ENCODE measurements at places on chromosomes 16 and 17.

GRCh38 chr17:19345486-19346350, 16.8 kb downstream of the B9D1 start:
- no peak for DNase-seq

GRCh38 chr17:42373896-42374295, 14.3 kb downstream of the STAT3 start:
- no peak for DNase-seq

DNA sequence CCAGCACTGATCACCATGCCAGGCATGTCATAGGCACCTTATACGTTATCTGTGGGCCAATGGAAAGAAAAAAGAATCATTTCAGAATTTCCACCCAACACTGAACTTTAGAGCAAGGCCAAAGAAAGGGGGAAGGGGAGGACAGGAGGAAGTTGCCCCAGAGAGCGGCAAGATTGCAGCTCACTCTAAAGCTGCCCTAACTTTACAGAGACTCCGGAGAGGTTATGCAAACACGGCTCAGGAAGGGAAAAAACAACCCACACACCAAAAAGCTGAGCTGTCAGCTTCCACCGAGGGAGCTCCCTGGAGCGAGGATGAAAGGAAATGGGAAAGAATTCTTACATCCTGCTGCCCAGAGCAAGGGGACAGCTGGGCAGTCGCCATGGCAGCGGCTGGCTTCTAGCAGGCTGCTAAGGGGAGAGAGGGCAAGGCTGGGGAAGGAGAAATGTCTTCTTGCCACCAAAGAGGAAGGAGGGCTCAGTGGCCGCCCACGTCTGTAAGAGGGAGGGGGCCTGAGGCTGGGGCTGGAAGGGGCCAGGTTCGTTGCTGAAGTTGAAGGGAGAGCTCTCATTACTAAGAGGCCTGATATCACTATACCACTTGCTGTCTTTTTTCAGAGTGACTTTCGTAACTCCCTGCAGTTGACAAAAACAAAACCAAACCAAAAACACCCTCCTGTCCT, 18.2 kb downstream of the COTL1 start:
- peak; percentile 82 for DNase-seq

DNA sequence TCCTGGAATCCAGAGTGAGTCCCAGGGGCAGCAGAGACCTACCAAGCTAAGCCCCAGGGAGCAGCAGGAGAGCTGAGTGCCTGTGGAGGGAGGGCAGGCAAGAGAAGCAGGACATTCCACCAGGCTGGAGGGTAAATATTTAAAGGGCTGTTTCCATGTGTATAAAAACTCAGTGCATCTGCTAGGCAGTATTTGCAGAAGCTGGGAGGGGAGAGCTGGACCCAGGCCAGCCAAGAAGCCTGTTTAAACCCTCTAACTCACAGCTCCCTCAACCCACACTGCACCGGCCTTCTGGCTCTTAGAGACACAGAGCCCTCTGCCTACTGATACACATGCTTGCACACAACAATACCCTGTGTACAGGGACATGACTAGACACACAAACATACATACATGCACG, 22.5 kb upstream of the TMEM132E start:
- no peak for DNase-seq

GRCh38 chr17:77916703-77917481, 41.6 kb upstream of the TNRC6C start:
- no peak for DNase-seq

GRCh38 chr16:85126705-85127378, 14.6 kb upstream of the CIBAR2 start:
- DNase-seq = peak; percentile 72

DNA sequence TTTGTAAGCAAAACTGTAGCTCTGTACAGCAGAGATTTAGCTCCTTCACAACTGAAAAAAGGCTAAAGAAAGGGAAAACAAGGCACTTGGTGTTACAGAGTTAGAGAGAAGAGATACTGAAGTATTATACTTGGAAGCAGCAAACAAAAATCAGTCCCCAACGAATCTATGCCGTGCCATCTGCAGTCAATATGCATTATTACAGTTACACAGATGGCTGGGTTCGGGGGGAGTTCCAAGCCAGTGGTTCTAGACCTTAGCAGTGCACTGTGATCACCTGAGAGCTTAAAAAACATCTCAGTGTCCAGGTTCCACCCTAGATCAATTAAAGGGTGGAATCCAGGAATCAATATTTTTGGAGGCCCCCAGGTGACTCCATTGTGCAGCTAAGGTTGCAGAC, 489.9 kb downstream of the SHISA9 start:
- DNase-seq = no peak
